ENCODE measurements at places on chromosomes 1 and 21.

DNA sequence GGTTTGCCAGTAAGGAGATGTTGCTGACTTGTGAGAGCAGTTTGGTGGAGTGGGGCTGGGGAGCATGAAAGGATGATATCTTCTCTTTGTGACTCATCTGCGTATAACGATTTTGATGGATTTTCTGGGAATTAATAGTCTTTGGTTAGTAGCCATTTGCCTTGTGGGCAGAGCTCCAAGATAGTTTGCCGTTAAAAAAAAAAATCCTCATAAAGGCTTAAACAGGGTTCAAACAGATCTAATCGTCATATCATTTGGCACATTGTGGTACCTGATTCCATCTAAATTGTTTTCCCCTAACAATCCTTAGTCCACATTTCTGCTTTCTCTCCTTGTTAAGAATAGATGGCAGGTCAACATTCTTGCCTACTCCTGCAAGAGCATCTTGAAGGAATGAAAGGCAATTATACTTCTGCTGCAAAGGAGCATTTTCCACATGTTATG, 168.0 kb downstream of the PPP1R12B start:
- DNase-seq = no peak

DNA sequence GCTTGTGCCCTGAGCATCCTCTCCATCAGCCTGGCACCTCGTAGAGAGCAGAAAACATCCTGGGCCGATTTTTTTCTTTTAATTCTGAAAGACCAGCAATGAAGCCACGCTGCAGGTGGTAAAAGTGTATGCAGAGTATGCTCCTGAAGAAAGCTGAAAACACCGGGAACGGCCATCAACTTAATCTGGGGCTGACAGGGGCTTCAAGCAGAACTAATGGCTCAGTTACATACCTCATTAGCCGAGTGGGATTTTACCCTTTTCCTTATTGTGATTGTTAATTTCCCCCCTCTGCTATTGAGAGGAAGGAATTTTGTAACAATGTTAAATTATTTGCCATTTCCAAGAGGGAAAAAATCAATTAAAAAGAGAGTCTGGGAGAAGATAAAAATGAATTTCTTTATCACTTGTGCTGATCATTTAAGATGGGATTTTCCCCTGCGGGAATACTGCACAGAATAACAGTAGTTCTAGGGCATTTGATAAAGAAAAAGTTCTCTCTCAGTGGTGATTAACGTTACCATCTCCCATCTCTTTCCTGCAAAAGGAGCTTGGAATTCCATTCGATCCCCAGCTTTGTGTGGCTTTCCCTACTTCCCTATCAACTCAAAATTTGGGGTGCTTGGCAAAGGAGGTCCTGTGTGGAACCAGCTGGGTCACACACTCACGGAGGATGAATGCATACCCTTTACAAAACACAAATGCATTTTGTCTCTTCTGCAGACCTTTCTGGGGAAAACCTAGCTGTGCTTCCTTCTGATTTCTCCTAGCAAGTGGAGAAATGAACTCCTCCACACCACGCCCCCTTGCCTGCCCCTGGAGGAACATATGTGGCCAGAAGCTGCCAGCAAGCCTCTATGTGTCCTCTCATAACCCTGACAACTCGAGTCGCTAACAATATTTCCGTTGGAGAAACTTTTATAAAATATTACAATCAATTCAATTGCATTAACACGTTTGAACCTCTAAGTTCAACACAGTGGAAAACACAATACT, 70.9 kb downstream of the RRAGC start:
- no peak for DNase-seq

DNA sequence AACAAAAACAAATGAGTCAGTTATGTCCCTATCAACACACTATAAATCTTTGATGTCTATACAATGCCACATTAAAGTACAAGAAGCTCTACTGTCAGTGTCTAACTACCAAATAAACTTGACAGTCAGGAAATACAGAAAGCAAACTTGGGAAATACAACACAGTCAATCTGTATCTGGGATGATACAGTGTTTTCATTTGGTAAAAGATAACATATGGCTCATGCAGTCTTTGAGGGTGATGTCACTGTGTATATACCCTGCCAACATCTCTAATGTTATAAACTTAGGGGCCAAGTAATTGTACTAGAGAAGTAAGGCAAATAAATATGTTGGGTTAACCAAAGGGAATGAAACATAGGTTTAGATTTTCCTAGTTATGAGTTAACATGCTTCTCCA, 552.5 kb upstream of the ADAMTS5 start:
- DNase-seq = no peak

DNA sequence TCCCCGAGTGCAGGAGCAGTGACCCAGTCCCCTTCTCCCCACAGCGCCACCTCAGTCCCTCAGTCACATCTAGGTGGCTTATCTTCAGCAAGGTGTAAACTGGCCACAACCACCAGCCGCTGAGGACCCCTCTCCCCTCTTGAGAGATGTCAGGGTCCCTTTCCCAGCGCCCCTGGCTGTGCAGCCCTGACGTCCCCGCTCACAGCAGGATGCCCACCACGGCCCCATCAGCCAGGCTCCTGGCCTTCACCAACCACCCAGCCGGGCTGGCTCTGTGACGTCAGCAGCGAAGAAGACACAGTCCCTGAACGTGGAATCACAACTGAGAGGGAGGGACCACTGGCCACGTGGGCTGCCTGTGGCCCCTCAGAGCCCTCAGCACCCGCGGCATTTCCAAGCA, 249.4 kb downstream of the NPHP4 start:
- peak; percentile 33 for DNase-seq

- no peak for DNase-seq
These were observed 5.3 kb upstream of the C1orf115 start for GRCh38 chr1:220684890-220685289.

DNA sequence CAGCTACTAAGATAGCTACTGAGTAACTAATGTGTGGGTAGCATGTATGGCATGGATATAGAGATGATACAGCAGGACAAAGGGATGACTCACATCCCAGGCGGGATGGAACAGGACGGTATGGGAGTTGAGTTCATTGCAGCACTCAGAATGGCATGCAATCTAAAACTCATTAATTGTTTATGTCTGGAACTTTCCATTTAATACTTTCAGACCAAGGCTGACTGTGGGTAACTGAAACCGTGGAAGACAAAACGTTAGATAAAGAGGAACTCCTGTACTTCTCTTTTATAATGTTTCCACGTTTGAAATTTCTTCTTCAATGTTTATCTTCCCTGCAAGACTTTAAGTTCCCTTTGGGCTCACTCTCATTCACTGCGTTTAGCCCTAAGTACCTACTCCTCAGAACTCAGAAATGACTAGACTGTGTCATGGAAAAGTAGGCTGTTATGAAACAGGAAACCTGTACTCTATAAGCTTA, 151.9 kb downstream of the MAGI3 start:
- no peak for DNase-seq

GRCh38 chr1:184041731-184042130, 4.2 kb upstream of the COLGALT2 start:
- DNase-seq = no peak
